ENCODE measurements at places on chromosomes 6 and 20. TPM values are rescaled to one million over a fixed set of nuclear protein-coding genes. Genes with fewer than 3 reads are reported as not detected.

Gene PACSIN1
- 0.01 TPM for polyA plus RNA-seq

Gene SPATA25
- polyA plus RNA-seq, result 0.76 TPM

Gene SLCO4A1
- polyA plus RNA-seq, result 29.3 TPM

Gene GRM4
- not detected for polyA plus RNA-seq

Gene GPR6
- not detected for polyA plus RNA-seq

Gene SAMD5
- 7.2 TPM for polyA plus RNA-seq

Gene EPPIN
- polyA plus RNA-seq, result not detected

Gene LINC00237
- polyA plus RNA-seq, result not detected

Gene LY6G5C
- polyA plus RNA-seq, result 0.76 TPM

Gene HLA-DOA
- polyA plus RNA-seq, result 1.5 TPM

Gene SLC17A2
- not detected for polyA plus RNA-seq

Gene SERPINB6
- 86.1 TPM for polyA plus RNA-seq

Gene SFT2D1
- polyA plus RNA-seq, result 37.3 TPM

Gene AIG1
- polyA plus RNA-seq, result 44.6 TPM

Gene ZBTB22
- polyA plus RNA-seq, result 11.6 TPM

Gene SLC2A10
- 2.6 TPM for polyA plus RNA-seq

Gene GTSF1L
- not detected for polyA plus RNA-seq

Gene GPX5
- not detected for polyA plus RNA-seq

Gene RAB44
- polyA plus RNA-seq, result 0.21 TPM

Gene RHAG
- polyA plus RNA-seq, result 0.06 TPM

Gene TUBB
- 142 TPM for polyA plus RNA-seq

Gene KCNQ5
- 0.22 TPM for polyA plus RNA-seq

Gene MMS22L
- 2.4 TPM for polyA plus RNA-seq

Gene HRH3
- polyA plus RNA-seq, result 0.02 TPM

Gene HTR1E
- polyA plus RNA-seq, result not detected

Gene VNN1
- 0.28 TPM for polyA plus RNA-seq

Gene MCCD1
- polyA plus RNA-seq, result not detected

Gene ENPP1
- polyA plus RNA-seq, result 0.84 TPM

Gene SYNGAP1
- polyA plus RNA-seq, result 4.1 TPM

Gene ABHD16B
- 0.42 TPM for polyA plus RNA-seq

Gene C6orf141
- polyA plus RNA-seq, result 4.9 TPM

Gene SLC4A11
- 11.5 TPM for polyA plus RNA-seq

Gene LST1
- 6.9 TPM for polyA plus RNA-seq

Gene SLC22A16
- not detected for polyA plus RNA-seq

Gene DLK2
- 11.3 TPM for polyA plus RNA-seq

Gene BMP7
- 28.7 TPM for polyA plus RNA-seq

Gene GABRR1
- 0.20 TPM for polyA plus RNA-seq

Gene PERP
- polyA plus RNA-seq, result 680 TPM

Gene APOM
- 6.0 TPM for polyA plus RNA-seq

Gene PSMF1
- 72.5 TPM for polyA plus RNA-seq

Gene SDCBP2
- 147 TPM for polyA plus RNA-seq

Gene XKR7
- under 0.01 TPM for polyA plus RNA-seq

Gene AGPAT4
- 1.4 TPM for polyA plus RNA-seq

Gene KCNQ2
- 0.06 TPM for polyA plus RNA-seq

Gene PRICKLE4
- polyA plus RNA-seq, result 8.9 TPM

Gene BLTP3A
- polyA plus RNA-seq, result 1.2 TPM

Gene EDN1
- 2.2 TPM for polyA plus RNA-seq

Gene CTNNBL1
- polyA plus RNA-seq, result 30.2 TPM

All from esophagus (tissue), 2 donors.